ENCODE measurements at places on chromosomes 6 and 20.
A peak's percentile ranks its signal among the peaks of the same experiment; 100 is the strongest.

- DNase-seq, result no peak
These were observed 173.0 kb downstream of the AIG1 start for GRCh38 chr6:143233554-143234285.

DNA sequence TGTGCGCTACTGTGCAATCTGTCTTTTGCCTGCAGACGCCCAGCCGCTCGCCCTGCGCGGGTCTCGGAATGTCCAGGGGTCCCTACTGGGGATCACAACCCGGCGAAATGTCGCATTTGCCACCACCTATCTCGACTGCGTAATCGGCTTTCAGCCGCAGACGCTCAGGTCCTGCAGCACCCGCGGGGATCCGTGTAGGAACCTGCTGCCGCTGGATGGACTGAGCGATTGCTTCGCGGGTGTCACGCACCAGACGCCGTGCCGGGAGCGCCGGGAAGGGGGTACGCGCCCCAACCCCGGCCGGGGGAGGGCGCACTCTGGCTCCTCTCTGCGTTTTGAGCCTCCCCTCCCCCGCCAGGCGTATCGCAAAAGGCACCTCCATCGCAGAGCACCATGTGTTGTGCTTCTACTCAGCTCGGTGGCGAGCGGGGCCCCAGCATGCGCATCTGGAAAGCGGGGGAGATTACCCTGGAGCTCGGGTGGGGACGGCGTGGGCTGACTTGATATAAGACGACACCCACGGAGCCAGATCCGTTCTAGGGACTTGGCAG lies 747 bp upstream of the PTPRA start:
- DNase-seq, result peak; percentile 51

GRCh38 chr6:72245565-72245964 lies 359.2 kb downstream of the RIMS1 start:
- no peak for DNase-seq

DNA sequence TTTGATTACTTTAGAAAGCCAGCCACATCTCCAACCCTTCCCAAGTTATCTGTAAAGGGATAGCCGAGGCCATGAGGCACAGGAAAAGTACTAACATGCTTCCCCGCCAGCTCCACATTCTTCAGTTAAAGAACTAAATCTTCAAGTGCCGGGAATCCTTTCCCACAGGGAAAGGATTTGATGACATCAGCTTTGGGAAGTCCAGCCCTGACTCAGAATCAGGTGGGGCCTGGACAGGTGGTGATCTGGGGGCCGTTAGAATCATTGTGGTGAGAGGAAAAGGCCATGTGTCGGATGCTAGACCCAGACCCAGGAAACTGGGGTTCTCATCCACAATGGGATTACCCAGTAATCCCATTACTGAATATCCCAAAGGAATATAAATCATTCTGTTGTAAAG lies 580.0 kb downstream of the QKI start:
- DNase-seq, result no peak

- no peak for DNase-seq
These were observed 2.9 kb downstream of the ATXN1 start for GRCh38 chr6:16758163-16758975.

Data from NCI-H460 (cell line).